ENCODE measurements at places on chromosomes 4 and X.
A peak's percentile ranks its signal among the peaks of the same experiment; 100 is the strongest.

GRCh38 chr4:98950925-98951324 lies 22.0 kb upstream of the EIF4E start:
- peak; percentile 58 for DNase-seq

GRCh38 chrX:97850911-97851310 lies 967.2 kb downstream of the RPA4 start:
- DNase-seq = no peak

GRCh38 chrX:69387567-69388487 lies 116.3 kb upstream of the NALF2 start:
- peak; percentile 54 for DNase-seq

GRCh38 chr4:110617646-110618580 lies 5.0 kb downstream of the PITX2 start:
- DNase-seq = no peak

GRCh38 chr4:161664740-161665139 lies 499.1 kb downstream of the FSTL5 start:
- no peak for DNase-seq

DNA sequence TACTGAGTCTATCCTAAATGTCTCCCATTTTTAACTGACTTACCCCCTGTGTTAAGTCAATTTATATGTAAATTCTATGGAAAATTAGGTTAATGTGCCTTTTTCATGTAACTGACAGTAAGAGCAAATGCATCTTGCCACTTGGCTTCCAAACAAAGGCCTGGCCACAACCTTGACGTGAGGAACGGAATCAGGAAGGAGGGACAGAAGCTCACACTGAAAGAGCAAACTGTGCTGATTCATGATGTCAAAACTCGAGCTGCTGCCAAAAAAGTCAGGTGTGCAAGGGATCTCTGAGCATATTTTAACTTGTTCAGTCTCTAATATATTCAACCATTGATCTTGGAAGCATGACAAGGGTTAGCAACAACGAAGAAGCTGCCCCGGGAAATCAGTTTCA lies 35.8 kb downstream of the GPM6A start:
- DNase-seq = no peak

DNA sequence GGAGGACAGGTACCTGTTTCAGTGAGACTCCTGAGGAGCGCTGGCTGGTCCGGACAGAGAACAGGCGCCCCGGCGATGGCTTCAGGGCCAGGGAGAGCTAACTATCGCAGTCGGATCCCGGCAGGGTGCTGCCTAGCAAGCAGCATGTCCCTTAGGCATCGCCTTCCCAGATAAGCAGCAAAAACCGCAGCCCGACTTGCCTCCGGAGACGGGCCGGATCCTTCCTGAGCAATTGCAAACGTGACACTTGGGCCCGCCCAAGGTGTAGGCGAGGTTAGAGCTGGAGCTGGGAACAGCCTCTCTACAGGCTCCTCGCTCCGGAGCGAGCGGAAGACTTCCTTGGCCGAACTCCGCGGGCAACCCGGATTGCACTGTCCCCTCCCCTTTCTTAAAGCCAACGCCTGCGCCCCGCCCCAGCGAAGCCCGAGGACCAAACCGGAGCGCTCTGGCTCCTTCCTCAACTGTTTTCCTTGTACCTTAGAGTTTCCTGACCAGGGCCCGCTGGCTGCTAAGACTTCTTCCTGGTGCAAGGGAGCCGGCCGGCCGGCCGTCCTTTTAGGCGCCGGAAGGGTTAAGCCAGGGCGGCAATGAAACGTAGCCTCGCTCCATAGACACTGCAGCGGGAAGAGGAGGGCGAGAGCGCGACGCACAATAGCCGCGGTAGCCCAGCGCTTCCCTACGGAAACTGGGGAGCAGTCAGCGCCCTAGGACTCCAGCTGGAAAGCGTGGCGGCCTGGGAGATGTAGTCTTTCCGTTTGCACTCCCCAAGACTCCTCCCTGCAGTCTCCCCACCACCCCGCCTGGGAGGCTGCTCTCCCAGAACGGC lies at the start of gene OPHN1:
OPHN1 (minus strand) TSS at position 341 of the 826 bp plus-strand sequence. CDS start 475 bp downstream, outside the sequence.
- DNase-seq = peak; percentile 90

DNA sequence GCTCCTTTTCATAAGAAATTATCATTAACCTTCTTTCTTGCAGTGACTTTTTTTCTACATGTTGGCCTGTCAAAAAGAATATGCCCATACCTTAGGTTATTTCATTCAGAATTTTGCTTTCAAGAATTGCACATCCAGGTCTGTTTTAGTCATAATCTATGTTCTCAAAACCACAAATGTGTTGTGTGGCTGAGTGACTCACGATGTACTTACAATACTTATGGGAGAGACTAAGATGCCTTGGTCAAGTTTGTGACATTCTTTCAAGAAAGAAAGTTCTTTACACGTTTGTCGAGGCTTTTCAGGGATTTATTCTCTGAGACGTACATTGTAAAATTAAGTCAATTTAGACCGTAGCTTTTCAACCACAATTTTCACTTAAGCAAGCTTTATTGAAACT lies 396.7 kb downstream of the FSTL5 start:
- DNase-seq = no peak

DNA sequence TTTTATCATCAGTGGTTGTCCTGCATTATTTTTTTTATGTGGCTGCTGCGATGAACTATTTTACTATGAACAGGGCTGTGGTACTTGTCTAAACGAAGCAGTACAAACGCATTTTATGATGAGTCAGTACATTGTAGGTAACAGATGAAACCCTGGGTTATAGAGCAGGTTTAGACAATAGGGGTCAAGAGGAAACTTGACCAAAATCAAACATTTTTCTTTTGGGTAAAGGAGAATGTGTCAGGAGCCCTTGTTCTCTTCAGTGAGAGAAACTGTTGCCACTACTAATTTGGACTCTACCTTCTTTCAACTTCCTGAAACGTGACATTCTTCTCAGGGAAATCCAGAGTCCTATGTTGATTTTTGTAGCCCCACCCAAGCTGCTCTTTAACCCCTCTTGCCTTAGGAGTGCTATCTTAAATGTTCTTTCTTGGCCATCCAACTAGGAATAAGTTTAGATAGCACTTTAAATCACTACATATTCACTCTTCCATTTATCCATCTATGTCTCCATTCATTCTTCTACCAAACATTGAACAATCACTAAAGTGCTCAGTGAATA lies 415.8 kb upstream of the NR3C2 start:
- no peak for DNase-seq

GRCh38 chr4:148053298-148054003 lies 321.6 kb downstream of the ARHGAP10 start:
- DNase-seq = no peak
